SIG-M5 (cell line): ENCODE measurements at places on chromosomes 11 and 22.
A peak's percentile ranks its signal among the peaks of the same experiment; 100 is the strongest.

GRCh38 chr11:33733980-33734379, 2.2 kb downstream of the CD59 start:
- DNase-seq = no peak

DNA sequence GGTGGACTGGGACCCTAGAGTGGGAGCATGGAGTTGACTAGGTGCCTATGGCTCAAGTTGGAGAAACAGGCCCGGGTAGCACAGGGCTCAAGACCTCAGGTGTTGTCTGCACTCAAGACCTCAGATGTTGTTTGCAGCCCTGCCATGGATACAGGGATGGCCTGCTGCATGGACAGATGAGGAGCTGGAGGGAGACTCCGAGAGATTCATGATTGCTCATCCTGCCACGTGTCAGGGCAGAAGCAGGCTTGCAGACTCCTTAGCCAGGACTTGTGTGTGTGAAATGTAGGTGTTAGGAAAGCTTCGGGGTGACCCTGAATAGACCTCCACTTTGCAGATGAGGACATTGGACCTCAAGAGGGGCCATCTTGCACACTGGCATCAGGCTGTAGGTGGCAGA, 921 bp downstream of the CCDC116 start:
- no peak for DNase-seq

- peak; percentile 30 for DNase-seq
Measured at GRCh38 chr11:127919206-127920000, 668.0 kb downstream of the ETS1 start.

DNA sequence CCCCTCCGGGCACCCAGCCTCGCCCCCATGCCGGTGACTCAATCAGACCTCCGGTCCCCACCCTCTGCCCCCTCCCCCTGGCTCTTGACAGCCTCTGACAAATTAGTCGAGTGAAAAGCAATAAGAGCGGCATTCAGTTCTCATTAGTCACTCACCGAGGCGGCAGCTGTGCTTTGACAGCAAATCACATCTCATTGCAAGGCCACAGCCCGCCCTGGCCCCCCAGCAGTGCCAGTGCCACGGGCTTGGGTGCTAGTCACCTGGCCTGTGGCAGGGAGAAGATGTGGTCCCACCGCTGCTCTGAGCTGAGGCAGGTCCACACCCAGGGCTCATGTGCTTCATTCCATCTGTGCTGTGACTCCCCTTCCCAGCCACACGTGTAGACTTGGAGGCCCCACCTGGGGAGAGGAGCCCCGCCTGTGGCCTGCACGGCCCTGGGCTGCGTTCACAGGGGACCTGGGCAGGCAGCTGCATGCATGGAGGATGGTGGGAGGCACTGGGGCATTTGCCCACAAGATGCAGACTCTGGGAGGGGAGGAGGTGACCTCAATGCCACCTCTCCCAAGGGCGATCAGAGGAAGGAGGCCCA, 7.4 kb upstream of the TH start:
- no peak for DNase-seq

- no peak for DNase-seq
Measured at GRCh38 chr22:38009000-38009806, 24.8 kb upstream of the SOX10 start.

GRCh38 chr11:6737872-6738466, 33.8 kb downstream of the OR2AG2 start:
- no peak for DNase-seq

GRCh38 chr11:33687733-33688479, 12.7 kb downstream of the C11orf91 start:
- no peak for DNase-seq

- DNase-seq = no peak
Measured at GRCh38 chr11:19281041-19281440, 40.3 kb upstream of the E2F8 start.

DNA sequence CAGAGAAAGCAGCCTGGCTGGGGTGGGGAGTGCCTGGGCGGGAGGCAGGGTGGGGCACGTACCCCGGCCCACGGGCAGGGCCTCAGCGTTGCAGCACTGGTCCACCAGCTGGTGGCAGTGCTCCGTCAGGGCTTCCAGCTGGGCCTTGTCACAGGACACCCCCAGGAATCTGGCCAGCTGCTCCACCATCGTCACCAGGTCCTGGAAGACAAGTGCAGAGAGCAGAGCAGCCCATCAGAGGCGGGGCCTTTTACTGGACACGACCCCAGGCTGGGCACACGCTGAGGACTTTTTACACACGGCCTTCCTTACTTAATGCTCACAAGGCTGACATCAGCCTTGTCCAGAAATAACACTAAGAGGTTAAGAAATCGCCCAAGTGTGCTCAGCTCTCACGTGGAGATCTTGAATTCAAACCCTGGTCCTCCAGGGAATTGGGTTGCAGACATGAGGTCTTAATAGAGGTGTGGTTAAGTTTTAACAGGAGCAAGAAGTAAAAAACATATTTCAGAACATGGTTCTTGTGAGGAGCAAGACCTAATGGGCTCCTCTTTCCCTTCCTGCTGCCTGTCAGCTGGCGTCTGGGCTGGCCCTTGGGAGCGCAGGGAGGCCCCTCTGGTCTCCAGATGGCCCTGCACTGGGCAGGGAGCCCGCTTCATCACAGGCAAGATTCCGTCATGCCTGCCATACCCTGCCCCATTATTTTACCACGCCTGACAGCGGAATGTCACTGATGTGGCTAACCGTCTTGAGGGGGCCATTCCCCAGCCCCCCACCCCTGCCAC, 17.1 kb upstream of the EFCAB6 start:
- DNase-seq = no peak
